ENCODE measurements at places on chromosomes 7 and 10.

- DNase-seq = peak; percentile 68
Observed at GRCh38 chr10:132322586-132323048, 9.4 kb upstream of the LRRC27 start.

DNA sequence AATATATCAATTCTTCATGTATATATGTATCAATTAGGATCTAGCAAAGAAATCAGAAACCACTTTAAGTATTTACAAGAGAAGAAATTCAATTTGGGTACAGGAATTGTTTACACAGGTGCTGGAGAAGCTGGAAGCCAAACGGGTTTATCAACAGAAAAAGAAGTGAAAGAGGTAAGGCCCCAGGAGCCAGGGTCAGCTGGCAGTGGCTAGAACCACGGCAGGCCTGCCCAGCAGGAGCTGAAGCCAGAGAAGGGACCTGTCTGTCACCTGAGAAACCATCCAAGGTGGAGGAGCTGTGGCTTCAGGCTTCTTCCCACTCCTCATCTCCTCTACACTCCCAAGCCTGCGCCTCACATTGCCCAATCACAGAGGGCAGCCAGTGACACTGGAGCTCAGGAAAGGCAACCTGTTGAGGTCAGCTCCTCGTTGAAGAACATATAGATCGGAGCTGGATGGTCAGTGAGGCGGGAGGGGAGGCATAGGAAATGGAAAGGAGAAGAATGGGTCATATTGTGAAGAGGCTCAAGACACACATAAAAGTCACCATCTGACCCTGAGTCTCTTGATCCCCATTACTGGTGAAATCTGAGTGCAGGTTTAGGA, 182.6 kb downstream of the REEP3 start:
- no peak for DNase-seq

DNA sequence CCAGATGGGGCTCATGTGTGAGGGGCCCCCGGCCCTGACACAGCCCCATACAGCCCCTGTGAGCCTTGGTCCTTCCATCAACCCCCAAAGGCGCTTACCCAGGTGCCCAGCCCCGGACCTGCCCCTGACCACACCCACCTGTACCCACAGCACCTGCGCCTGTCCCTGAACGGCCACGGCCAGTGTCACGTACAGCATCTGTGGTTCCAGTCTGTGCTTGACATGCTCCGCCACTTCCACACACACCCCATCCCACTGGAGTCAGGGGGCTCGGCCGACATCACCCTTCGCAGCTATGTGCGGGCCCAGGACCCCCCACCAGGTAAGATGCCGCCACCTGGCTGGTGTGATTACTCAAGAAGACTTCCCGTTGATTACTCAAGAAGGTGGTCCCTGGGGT, 33.5 kb downstream of the SH2B2 start:
- no peak for DNase-seq

DNA sequence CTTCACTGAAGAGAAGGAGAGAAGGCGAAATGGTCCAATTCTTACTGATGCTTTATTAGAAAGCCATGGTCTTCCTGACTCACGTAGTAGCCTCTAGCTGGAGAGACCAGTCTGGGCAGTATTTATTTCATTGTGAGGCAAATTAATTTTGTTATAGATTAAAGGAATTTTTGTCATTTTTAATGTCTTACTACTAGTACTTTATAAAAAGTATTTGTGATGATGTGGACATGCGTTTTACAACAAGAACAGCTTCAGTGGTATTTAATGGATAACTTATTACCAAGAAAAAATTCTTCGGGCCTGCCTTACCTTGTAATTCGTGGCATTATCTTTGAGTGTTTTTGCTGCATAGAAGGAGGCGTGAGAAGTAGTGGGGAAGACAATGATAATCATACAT, 339.4 kb upstream of the SHH start:
- DNase-seq = no peak

GRCh38 chr10:26090026-26090425, 126.5 kb upstream of the GAD2 start:
- no peak for DNase-seq

- peak; percentile 44 for DNase-seq
Observed at GRCh38 chr7:141073173-141073640, 657 bp upstream of the TMEM178B start.

GRCh38 chr10:82318534-82318933, 443.5 kb downstream of the NRG3 start:
- DNase-seq = no peak

GRCh38 chr10:11837372-11838161, 14.4 kb downstream of the PROSER2 start:
- DNase-seq = no peak

- peak; percentile 1 for DNase-seq
Observed at GRCh38 chr10:111360260-111360925, 283.6 kb downstream of the ADRA2A start.

DNA sequence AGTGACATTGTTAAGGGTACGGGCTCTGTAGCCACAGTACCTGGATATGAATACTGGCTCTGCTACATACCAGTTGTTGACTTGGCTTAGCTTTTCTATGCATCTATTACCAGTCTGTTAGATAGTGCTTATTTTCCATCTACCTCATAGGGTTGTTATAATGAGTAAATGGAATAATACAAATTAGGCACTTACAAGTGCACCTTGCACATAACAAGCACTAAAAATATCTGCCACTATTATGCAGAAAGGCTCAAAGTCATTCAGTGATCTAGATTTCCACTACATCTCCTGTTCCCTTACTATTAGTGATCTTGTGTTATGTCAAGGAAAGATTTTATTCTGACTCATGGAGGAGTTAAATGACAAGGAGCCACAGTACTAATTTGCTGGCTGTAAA, 27.9 kb upstream of the ZEB1 start:
- no peak for DNase-seq

- DNase-seq = peak; percentile 64
Observed at GRCh38 chr7:39624935-39625694, 1.7 kb downstream of the RALA start.

- no peak for DNase-seq
Observed at GRCh38 chr7:152059311-152059710, 33.8 kb downstream of the GALNT11 start.

- no peak for DNase-seq
Observed at GRCh38 chr10:100736144-100736808, 9.1 kb upstream of the PAX2 start.

DNA sequence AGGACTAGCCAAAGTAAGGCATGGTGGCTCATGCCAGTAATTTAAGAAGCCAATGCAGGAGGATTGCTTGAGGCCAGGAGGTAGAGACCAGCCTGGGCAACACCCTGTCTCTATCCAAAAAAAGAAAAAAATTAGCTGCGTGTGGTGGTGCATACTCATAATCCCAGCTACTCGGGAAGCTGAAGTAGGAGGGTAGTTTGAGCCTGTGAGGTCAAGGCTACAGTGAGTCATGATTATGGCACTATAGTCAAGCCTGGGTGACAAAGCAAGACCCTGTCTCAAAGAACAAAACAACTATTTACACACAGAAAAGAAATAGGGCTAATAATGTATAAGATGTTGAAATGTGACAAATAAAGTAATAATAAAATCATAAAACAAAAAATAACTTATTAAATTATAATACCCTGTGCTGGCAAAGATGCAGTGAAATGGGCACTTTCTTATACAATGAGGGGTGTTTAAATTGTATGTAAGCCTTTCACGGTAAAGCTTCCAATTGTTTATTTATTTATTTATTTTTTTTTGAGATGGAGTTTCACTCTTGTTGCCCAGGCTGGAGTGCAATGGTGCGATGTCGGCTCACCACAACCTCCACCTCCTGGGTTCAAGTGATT, 175.2 kb downstream of the TPST1 start:
- no peak for DNase-seq

GRCh38 chr10:88066319-88066718, 202.9 kb downstream of the PTEN start:
- no peak for DNase-seq

DNA sequence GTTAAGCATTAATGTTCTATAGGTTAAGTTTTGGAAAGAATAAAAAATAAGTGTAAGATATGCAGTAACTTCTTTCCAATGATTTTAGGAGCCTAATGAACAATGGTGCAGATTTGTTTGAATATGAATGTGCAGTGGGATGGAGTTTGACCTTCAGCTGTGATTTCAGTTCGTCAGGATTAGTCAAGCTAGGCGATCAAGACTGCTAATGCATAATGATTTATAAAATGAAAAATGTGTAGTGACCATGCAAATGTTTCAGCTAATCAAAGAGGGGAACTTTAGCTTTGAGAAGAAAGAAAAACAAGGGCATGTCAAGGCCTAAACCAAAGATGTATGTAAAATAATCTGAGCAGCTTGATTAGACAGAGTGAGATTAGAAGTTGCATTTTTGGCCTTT, 208.5 kb downstream of the FOXP2 start:
- DNase-seq = no peak

DNA sequence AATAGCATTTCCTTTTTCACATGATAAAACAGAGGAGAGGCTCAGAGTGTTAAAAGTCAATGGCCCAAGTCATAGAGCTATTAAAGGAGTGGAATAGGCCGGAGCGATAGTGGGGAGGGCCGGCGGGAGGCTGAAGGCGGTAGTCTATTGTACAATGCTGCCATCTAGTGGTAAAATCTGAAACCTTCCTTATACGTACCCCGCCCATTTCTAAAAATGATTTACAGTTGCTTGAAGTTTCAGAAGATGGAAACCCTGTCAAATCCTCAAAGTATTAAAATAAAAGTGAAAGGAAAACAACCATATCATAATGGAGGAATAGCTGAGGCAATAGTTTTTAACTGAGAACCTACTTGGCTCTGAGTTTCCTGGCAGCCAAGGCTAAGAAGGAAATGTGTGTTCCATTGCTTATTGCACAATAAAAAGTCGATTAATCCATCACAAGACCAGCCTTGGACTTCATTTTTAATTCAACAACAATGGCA, 209.1 kb downstream of the CCSER2 start:
- DNase-seq = peak; percentile 81

- DNase-seq = no peak
Observed at GRCh38 chr10:11887381-11888227, 64.4 kb downstream of the PROSER2 start.

- peak; percentile 95 for DNase-seq
Observed at GRCh38 chr7:31122649-31123058, 70.5 kb downstream of the ADCYAP1R1 start.

GRCh38 chr10:86443069-86443468, 76.5 kb upstream of the GRID1 start:
- peak; percentile 64 for DNase-seq

DNA sequence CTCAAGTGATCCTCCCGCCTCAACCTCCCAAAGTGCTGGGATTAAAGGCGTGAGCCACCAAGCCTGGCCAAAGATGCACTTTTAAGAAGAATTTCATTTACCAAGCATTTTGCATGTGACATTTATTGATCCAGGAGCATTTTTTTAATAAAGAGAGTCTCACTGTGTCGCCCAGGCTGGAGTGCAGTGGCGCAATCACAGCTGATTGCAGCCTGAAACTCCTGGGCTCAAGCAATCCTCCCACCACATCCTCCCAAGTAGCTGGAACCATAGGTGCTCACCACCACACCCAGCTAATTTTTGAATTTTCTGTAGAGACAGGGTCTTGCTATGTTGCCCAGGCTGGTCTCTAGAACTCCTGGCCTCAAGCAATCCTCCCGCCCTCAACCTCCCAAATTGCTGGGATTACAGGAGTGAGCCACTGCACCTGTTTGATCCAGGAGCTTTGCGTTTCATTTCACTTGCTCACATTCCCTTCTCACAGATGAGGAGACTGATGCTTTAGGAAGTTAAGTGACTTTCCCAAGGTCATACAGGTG, 4.4 kb upstream of the TBL2 start:
- DNase-seq = no peak

- DNase-seq = no peak
Observed at GRCh38 chr7:47478926-47479711, 102.8 kb downstream of the TNS3 start.

DNA sequence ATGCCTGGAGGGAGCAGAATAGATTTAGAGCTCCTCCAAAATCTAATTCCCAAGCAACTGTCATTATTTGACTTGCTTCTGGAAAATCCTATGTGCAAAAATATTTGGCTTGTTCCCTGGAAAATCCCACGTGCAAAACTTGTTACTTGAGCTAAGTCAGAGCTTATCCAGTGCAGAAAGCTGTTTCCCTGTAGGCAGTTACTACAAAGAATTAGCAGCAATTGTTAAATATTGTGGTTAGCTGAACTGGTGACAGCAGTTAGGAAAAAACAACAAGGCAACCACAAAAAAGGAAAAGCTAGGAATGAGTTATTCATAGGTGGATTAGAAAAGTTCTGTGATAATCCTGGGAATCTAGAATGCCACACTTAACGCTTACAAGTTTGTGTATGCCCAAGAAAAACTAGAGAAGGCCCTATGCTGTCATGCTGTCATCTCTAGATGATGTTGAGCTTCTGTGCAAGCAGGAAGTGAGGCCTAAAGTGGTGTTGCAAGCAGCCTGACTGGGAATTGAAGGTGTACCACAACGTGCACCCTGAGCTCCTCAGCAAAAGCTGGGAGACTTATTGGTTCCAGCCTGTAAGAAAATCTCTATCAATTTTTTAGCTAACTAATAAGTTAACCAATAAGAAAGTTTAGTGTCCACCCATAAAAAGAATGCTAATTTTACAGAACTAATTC, 738.6 kb upstream of the LRRTM3 start:
- no peak for DNase-seq

- no peak for DNase-seq
Observed at GRCh38 chr10:72809006-72809405, 84.5 kb upstream of the OIT3 start.

- peak; percentile 38 for DNase-seq
Observed at GRCh38 chr7:84510505-84510904, 315.9 kb upstream of the SEMA3A start.
